Inflammatory macrophage treated with lipopolysaccharide for 4 hours (primary cell): ENCODE measurements at places on chromosomes 11 and 22.

- DNase-seq, result no peak
Observed at GRCh38 chr22:27212102-27212501, 554.7 kb downstream of the MIAT start.

GRCh38 chr11:33703788-33704187 lies 3.2 kb upstream of the C11orf91 start:
- no peak for DNase-seq

DNA sequence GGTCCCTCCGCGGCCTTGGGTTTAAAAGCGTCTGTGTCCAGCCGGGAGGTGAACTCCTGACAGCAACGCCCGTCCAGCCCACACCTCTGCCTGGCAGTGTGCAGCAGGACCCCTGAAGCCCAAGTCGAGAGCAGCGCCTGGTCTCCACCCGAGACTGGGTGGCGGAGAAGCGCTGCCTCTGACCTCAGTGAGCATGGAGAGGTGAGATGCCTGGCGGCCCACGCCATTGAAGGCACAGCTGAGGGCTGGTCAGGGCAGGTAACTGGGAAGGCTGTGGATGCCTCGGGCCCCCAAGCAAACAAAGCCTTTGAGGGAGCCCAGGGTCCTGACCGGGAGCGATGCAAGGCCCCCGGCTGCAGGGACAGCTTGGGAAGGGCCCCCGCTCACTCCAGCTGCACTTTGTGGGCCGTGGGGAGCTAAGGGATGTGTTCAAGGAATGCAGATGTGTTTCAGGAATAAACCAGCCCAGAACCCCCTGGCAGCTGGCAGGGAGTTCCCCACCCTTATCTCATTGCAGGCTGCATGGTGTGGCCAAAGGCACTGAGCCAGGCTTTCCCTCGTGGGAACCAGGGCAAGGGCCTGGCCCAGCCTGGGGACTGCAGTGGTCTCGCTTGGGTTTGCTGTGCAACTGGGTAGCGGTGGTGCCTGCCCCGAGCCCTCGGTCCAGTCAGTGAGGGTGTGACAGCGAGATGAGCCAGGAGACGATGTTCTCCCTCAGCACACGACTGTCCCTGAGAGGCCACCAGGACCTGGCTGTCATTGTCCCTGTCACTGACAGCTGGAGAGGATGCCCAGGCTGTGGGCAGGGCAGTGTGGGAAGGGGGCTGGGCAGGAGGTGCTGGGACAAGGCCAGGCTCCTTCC lies 92.5 kb downstream of the WNT7B start:
- no peak for DNase-seq

DNA sequence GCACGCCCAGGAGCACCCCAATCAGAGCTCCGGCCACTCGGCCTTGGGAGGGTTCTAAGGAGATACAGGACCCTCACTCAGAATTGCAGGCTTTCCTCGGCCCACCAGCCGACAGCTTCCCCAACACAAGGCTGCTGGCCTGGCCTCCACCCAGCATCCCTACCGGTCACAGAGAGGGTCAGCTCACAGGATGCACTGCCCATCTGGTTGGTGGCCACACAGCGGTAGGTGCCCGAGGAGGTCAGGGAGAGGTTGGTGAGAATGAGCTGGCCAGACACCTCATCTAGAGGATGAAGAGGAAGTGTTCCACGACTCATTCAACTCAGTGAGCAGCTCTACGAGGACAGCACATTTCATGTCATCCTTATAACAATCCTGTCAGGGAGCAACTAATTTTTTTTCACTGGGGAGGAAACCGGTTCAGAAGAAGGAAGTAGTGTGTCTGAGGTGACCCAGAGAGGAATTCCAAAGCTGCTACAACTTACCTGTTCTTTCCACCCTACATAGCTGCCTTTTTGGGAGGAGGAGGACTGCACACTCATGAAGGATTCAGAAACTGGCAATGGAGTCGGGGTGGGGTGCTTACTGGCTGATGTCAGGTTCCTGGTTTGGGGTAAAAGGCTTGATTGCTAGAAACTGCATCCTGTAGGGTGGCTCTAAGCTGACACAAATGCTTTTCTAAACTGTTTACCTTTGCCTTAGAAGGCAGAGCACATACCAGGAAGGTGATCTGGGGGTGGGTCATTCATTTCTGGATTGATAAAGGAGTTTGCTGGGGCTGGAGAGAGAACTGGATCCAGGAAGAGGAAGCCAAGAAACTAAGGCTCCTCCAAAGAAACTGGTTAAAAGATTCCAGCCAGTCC lies 3.3 kb downstream of the VSIG2 start:
- DNase-seq, result peak; percentile 54

DNA sequence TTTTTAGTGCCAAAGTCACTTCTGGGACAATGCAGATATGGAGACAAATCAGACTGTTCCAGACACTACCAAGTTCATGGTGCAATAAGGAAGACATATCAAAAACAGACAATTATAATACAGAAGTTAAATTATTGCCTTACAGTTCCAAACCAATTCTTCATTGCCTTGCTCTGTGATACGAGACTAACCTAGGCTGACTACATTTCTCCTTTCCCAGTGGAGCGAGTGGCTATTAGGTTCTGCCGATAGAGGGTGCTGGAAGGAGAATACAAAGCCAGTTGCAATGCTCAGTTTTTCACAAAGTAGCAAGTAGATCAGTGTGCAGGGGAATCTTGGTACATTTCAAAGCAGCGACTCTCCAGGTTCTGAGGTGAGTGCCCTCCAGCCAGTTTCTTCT lies 67.8 kb downstream of the FAM168A start:
- peak; percentile 15 for DNase-seq

DNA sequence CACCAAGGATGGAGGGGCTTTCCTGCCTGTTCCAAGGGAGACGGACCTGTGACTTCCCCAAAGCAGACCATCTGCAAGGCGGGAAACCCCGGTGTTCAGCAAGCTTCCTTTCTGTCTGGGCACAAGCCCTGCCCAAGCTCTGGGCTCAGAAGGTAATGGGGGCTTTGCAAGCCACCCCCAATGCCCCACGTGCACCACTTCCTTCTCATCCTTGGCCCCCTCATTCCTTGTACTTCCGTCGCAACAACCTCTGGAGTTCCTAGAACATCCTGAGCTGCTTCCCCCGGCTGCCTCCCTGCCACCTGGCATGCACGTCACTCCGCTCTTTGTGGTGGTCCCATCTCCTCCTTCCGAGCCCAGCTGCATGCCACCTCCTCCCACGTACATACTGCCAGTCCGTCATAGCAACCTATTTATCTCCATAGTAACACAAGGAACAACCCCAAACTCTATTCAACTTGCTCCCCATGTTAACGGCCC lies 3.9 kb downstream of the MYEOV start:
- peak; percentile 98 for DNase-seq

DNA sequence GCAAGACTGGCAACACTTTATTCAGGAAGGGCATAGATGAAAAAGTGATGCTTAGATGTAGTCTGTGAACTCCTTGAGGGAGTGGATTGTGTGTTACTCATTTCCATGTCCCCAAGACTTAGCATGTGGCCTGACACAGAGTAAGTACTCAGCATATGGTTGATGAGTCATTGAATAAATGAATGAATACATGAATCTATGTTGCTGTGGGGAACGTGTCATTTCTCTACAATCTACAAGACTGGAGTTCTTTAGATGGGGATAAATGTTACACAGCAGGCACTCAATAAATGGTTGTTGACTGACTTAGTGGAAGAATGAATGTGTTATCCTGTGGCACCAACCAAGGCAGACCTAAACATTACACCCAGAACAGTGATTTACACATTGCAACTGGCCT lies 17.9 kb downstream of the BPIFC start:
- DNase-seq, result no peak

GRCh38 chr11:129950101-129951091 lies 52.2 kb downstream of the PRDM10 start:
- DNase-seq, result peak; percentile 88
